Ascending aorta (tissue), 2 donors: ENCODE measurements at places on chromosomes 1 and 21.

GRCh38 chr1:241465673-241466072, 53.9 kb downstream of the FH start:
- no peak for DNase-seq

DNA sequence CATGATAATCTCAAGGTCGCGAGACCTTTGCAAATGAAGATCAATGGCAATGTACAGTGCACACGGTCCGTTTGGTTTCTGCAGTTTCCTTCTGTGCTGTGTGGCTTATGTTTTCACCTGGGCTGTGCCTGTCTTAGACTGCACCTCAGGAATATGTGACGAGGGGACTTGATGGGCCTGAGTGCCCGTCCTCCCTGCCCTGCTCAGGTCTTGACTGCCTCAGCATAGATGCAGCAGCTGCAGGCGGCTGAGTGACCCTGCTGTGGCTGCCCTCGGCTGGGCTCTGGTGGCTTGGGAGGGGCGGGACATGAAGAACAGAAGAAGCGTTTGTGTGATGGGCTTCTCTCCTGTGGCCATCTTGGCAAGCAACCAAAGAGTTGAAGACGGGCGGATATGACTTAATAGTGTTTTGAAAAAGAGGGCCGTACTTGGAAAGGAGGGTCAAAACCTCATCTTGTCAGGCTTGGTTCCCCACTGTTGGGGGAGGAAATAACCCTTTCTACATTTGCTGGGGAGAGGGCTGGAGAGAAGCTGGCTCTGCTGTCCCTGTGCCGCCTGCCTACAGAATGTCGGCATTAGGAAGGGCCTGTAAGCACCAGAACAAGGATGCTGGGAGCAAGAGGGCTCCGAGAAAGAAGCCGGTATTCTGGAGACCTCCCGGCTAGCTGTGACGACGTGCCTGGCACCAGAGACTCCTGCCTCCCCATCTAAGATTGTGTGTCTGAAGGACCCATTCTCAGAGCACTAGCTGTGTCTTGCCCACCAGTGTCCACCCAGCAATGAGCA, 7.1 kb downstream of the MYBPHL start:
- no peak for DNase-seq

DNA sequence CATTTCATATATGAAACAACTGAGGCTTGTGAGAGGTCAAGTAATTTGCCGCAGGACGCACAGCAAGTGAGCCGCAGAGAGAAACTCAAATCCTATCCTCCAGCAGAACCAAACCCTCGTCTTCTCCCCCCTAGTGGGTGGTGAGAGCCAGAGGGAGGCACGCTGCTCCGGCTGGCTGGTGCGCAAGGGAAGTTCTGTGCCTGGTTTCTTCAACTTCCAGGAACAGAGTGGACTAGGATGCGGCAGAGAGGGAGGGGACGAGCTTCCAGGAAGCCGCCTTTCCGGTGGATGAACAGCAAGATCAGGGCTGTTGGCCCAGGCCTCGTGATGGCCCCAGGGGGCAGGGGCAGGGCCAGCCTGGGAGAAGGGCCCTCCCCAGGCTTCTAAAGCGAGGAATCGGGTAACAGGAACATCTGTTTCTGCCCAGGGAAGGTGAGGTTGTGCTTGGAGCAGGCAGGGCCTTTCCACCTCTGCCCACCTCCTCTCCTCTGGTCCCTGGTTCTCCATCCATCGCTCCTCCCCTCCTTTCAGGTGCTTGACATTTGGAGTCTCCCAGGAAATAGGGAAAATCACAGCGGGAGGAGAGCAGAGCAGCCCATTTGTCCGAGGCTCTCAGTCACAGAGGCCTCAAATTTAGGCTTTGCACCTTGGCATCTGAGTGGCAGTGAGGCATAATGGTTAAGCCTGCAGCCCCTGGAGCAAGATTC, 16.8 kb upstream of the PDIK1L start:
- DNase-seq: no peak

DNA sequence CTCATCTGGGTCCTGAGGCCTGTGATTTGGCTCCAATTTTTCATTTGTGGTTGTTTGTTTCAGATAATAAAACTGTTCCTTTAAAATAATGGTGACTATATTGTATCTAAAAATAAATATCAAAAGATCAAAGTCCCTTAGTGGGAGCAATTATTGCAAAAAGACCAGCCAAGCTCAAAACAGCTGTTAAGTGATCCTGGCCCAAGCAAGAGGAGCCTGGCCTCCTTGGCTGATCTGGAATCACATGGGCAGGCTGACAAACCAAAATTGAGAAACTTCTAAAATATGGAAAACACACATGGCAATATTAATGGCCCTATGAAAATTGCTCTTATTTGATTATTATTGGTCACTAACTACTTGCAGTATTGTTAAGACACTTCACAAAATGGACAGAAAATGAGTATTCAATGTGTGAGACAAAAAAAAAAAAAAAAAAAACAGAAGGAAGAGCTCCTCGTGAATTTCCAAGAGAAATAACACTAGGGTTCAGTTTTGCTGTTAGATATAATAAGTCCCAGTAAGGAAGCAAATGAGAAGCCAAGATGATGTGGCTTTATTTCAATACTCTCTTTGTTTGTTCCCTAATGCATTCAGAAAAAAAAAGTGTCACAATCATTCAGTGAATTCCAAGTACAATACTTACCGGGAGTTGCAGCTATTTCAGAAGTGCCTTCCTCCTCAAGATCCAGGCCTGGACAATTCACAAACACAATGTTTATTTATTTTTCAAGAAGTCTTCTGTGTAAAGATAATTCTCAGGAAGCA, 105.1 kb downstream of the SEC16B start:
- DNase-seq: no peak

- DNase-seq: no peak
Observed at GRCh38 chr1:171296897-171297296, 17.1 kb upstream of the FMO4 start.

DNA sequence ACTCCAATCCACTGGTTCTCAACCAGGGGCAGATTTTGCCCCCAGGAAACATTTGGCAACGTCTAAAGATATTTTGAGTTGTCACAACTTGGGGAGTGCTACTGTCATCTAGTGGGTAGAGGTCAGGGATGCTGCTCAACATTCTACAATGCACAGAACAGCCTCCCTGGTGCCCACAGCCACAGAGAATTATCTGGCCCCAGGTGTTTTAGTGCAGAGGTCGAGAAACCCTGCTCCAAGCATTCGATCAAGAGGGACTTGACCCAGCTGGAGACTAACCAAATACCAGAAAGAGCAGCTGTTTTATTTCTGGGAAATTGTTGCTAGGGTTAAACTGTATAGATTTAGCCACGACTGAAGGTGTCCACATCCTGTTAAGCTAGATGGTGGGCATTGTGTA, 19.2 kb downstream of the CD247 start:
- DNase-seq: peak; percentile 21

- no peak for DNase-seq
Observed at GRCh38 chr1:9861360-9861759, 37.6 kb upstream of the CLSTN1 start.

DNA sequence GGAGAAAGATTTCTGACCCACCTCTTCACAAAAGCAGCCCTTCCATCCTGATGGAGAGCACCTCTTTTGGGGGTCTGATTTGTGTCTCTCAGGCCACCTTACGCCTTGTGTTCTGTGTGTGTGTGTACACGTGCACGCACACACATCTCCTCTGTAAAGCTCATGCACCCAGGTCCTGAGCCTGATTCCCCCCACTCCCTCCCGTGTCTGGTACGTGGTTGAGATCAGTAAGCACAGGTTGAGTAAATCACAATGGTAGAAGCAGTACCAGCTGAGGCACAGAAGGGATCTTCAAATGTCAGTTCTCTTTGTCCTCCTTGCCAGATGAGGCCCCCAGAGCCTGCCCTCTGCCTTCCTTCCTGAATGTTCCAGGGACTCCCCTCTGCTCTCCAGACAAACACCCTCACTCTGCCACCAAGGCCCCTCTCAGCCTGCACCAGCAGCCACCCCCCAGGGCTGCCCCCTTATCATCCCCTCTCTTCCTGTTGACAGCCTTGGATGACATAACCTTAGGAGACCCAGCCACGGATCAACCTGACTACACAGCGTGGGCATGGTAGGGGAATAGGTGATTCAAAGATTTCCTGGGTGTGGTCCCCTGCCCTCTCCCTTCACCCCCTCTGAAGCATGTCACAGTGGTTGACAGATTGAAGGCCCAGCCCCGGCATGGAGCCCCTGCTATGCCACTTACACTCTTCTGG, 112.8 kb downstream of the HIVEP3 start:
- no peak for DNase-seq

DNA sequence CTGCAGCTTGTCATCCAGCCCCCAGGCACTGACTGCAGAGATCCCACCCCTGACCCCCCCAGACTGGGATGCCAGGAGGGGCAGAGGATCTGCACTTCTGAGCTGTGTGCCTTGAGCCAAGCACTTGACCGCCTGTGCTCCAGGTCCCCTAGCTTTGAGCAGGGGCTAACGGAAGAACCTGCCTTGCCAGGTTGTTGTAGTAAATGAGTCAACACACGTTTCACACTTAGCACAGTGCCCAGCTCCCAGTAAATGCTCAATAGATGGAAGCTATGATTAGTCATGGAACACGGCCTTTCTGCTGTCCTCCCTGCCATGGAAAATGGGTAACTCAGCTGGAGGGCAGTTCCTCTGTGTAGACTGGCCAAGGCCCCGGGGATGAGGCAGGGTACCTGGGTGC, 24.1 kb downstream of the IFFO2 start:
- no peak for DNase-seq

DNA sequence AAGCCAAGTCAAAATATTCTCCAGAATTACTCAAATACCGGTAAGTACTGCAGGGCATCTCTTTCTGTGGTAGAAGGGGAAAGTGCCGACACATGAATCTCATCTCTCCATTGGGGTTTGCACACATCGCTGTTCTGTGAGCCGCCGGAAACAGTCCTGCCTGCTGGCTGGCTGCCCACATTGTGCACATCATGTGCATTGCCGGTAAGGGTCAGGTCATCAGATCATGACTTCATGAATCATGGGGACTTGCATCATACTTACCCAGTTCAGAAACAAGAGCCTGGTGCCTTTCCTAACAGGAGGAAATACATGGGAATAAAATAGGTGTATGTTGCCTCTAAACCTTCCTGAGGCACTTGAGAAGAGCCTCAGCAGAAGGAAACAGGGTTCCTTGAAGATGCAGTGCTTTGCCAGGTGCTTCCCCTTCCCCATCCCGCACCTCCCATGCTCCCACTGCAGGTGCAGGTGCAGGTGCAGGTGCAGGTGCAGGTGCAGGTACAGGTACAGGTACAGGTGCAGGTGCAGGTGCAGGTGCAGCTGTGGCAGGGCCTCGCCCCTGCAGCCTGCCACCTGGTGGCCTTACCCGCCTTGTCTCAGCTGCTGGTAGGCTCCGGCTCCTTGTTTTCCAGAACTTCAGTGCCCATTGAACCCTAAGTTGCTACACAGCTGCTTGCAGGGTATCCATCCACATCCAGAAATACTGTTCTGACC, 26.5 kb downstream of the GPR137B start:
- DNase-seq: peak; percentile 24

DNA sequence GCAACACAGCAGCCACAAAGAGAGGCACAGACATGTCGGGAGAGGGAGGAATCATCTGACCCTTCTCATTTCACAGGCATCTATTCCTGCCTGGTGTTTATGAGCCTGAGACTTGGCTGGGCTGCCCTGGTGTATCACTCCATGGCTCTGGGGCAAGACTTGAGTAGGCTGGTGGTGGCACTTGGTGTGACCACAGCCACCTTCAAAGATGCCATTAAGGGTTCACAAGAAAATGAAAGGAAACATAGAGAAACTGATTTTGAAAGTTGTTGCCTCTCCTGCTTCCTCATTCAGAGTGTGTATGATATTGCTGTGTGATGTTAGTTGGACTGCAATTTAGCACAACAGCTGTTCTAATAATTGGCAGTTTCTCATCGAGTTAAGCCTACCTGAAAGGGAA, 298.8 kb downstream of the FAM72C start:
- DNase-seq: no peak

DNA sequence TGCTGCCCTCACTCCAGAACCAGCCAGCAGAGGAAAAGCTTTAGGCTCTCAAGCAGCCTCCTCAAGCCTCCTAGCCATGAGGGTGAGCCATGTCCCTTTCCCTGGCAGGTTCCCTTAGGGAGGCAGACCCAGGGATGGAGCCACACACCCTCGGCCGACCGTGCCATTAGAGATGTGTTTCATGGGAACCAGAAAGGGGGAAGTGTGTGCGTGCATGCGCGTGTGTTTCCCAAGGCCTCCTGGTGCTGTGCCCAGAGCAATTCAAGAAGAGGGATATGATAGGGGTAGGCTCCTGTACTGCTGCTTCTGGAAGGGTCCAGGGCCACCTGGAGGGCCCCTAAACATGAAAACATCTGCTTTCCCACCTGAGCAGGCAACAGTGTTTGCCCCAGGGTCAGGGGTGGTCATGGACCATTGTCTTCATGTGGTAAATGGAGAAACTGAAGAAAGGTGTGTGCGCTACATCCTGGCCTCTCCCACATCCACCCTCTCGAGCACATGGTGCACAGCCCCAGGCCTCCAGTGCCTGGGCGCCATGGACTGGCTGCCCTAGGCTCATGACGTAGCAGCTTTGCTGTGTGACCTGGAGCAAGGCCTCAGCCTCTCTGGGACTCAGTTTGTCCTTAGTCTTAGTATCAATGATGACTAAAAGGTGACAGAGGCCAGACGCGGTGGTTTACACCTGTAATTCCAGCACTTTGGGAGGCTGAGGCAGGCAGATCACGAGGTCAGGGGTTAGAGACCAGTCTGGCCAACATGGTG, 48.1 kb downstream of the SYF2 start:
- DNase-seq: no peak

- DNase-seq: no peak
Observed at GRCh38 chr21:27511233-27511632, 544.3 kb upstream of the ADAMTS5 start.

- DNase-seq: no peak
Observed at GRCh38 chr1:244085891-244086290, 34.8 kb downstream of the ZBTB18 start.

- no peak for DNase-seq
Observed at GRCh38 chr1:20474333-20474975, 11.6 kb downstream of the CAMK2N1 start.

- DNase-seq: no peak
Observed at GRCh38 chr1:33162141-33162540, 19.7 kb downstream of the TRIM62 start.

DNA sequence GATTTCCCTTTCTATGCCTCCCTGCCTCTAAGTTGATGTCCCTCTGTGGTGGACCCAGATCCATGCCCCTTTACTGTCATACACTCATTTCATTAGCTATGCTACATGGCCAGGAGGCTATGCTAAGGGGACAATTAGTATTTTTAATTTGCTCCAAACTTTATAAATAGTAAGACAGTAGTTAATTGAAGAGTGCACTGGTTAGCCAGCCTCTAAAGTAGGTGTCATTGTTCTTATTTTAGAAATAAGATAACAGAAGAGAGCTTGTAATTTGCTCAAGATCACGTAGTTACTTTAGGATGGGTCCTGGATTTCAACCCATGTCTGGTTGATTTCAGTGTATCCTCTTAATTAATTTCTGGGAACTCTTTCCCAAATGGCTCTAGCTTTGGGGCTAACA, 29.4 kb upstream of the GNG12 start:
- DNase-seq: no peak
